ENCODE measurements at places on chromosomes 13 and 19. TPM values are rescaled to one million over a fixed set of nuclear protein-coding genes. Genes with fewer than 3 reads are reported as not detected.

GRCh38 chr19:39155114-39155700 lies 29.6 kb downstream of the PAK4 start:
- H3K4me3 ChIP-seq: no peak overlapping the region
- H3K27me3 ChIP-seq: no peaks in the 10 kb centered on the region
- no peak for DNase-seq
- H3K4me1 ChIP-seq: peaks cover 30% of the 10 kb centered on the region

- no peak overlapping the region for H3K27ac ChIP-seq
- H3K27me3 ChIP-seq: no peaks in the 10 kb centered on the region
- no peak overlapping the region for H3K4me3 ChIP-seq
- peaks cover 52% of the 10 kb centered on the region for H3K4me1 ChIP-seq
- no peak for DNase-seq
Measured at GRCh38 chr13:49450105-49450819, 6.2 kb downstream of the SETDB2 start.

- H3K4me1 ChIP-seq: no peaks in the 10 kb centered on the region
- no peak overlapping the region for H3K4me3 ChIP-seq
- no peaks in the 10 kb centered on the region for H3K27me3 ChIP-seq
- no peak for DNase-seq
- H3K36me3 ChIP-seq: no peaks in the 10 kb centered on the region
Measured at GRCh38 chr13:68708336-68708908, 1399.2 kb upstream of the ATXN8OS start.

The GPC5 gene
- total RNA-seq: 0.42 TPM

GRCh38 chr19:14746886-14747285 lies 31.5 kb downstream of the ADGRE2 start:
- H3K36me3 ChIP-seq: no peaks in the 10 kb centered on the region
- no peak overlapping the region for H3K27ac ChIP-seq
- H3K27me3 ChIP-seq: no peaks in the 10 kb centered on the region
- no peak for DNase-seq
- no peaks in the 10 kb centered on the region for H3K4me1 ChIP-seq
- no peak overlapping the region for H3K4me3 ChIP-seq

DNA sequence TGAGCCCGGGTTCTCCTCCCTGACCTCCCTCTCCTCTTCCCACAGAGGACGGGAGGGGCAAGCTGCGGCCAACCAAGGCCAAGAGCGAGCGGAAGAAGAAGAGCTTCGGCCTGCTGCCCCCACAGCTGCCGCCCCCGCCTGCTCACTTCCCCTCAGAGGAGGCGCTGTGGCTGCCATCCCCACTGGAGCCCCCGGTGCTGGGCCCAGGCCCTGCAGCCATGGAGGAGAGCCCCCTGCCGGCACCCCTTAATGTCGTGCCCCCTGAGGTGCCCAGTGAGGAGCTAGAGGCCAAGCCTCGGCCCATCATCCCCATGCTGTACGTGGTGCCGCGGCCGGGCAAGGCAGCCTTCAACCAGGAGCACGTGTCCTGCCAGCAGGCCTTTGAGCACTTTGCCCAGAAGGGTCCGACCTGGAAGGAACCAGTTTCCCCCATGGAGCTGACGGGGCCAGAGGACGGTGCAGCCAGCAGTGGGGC lies 162.2 kb downstream of the KDM4B start:
- no peak overlapping the region for H3K27ac ChIP-seq
- H3K36me3 ChIP-seq: peaks cover 65% of the 10 kb centered on the region
- H3K4me1 ChIP-seq: peaks cover 23% of the 10 kb centered on the region
- H3K4me3 ChIP-seq: no peak overlapping the region

The CEACAM1 gene
- 1.2 TPM for total RNA-seq

GRCh38 chr13:62544928-62545327 lies 1129.3 kb upstream of the PCDH20 start:
- DNase-seq: no peak
- H3K4me3 ChIP-seq: no peak overlapping the region
- H3K27me3 ChIP-seq: no peaks in the 10 kb centered on the region
- H3K4me1 ChIP-seq: no peaks in the 10 kb centered on the region
- no peaks in the 10 kb centered on the region for H3K36me3 ChIP-seq

The DACT3 gene
- total RNA-seq: 52.3 TPM

Measured in esophagus muscularis mucosa (tissue), 4 donors.